ENCODE measurements at places on chromosomes 3 and 15.
A peak's percentile ranks its signal among the peaks of the same experiment; 100 is the strongest.

GRCh38 chr3:46955801-46956259 lies 20.7 kb downstream of the CCDC12 start:
- DNase-seq: peak; percentile 45

- DNase-seq: no peak
These were observed 36.6 kb downstream of the GSK3B start for GRCh38 chr3:120057626-120058025.

- DNase-seq: no peak
These were observed 13.5 kb upstream of the FAM3D start for GRCh38 chr3:58679974-58680666.

DNA sequence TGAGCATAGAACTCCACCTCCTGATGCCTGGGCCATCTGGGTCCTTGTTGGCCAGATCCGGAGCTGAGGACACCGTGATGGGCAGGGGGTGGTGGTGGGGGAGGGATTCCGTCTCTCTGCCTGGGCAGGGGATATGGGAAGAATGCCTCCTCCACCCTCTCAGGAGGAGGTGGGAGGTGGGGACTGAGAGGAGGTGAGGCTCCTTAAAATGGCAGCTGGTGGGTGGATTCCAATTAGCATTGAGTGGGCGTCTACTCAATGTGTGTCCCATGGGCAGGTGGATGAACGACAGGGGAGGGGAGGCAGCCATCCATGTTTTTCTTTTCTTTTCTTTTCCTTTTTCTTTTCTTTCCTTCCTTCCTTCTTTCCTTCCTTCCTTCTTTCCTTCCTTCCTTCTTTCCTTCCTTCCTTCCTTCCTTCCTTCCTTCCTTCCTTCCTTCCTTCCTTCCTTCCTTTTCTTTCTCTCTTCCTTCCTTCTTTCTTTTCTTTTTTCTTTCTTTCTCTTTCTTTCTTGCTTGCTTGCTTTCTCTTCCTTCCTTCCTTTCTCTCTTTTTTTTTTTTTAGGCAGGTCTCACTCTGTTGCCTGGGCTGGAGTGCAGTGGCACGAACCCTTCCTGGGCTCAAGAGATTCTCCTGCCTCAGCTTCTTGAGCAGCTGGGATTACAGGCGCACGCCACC lies 5.0 kb downstream of the SLC28A1 start:
- DNase-seq: no peak

GRCh38 chr15:75008221-75008625 lies 12.9 kb downstream of the SCAMP5 start:
- DNase-seq: no peak

DNA sequence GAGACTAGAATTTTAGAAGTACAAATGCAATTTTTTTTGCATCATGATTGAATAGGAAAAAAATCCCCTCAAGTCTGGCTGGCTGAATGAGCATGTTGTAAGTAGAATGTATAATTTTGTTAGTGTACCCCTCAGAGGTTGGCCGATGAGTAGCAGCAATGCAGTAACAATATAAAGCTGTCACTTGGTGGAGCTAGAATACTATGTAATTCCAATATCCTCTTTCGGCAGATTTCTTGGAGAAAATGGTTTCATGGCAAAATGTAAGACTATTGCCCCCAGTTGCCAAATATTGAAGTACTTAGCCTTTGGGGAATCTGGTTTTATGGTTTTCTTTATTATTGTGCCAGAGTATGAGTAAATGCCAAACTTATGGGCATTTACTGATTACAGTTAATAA lies 39.8 kb upstream of the SGO1 start:
- DNase-seq: no peak

DNA sequence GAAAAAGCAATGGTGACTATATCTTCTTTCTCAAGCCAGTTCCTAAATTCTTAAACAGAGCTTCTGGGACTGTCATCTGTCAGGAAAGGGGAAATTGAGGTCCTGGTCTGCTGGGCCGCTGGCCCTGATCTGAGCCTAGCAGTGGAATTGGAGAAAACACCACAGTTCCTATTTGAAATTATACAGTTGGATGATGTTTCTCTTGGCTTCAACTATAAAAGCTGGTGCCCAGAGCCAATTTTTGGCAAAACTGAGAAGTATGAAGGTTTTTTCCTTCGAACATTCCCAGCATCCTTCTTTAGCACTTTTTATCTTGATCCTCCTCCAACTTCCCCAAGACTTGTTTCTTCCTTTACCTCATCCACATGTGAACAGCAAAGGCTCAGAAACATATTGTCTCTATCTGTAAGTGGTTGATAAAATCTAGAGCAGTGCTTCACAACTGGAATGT lies 83.9 kb downstream of the CD47 start:
- DNase-seq: no peak

- no peak for DNase-seq
These were observed 22.3 kb downstream of the KCNAB1 start for GRCh38 chr3:156142702-156143101.

GRCh38 chr3:20055020-20055775 lies 15.0 kb downstream of the KAT2B start:
- no peak for DNase-seq

GRCh38 chr3:32109256-32109655 lies 2.8 kb downstream of the GPD1L start:
- DNase-seq: no peak
